ENCODE measurements at places on chromosomes 2 and 18.

DNA sequence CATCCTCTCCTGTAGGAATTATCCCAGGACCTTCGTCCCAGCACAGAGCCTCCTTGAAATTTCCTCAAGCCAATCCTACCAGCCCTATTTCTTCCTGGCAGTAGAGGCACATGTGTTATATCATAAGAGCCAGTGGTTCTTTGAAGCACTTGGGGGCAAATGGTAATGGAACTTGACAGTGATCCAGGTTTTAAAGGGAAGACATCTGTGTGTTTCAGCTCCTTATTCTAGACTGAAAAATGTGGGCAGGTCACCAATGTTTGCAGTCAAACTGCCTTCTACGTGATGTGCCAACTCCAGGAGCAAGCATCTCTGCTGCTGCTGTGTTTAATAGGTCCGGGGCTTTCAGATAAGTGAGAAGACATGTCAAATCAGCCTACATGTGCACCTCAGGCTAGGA lies 157.1 kb downstream of the GALNT14 start:
- no peak for DNase-seq

GRCh38 chr18:37640504-37640903 lies 74.9 kb upstream of the CELF4 start:
- no peak for DNase-seq

GRCh38 chr2:107589079-107589491 lies 237.6 kb upstream of the RGPD4 start:
- DNase-seq, result no peak

GRCh38 chr2:204329016-204329415 lies 216.3 kb upstream of the PARD3B start:
- DNase-seq, result no peak

GRCh38 chr18:52657043-52657805 lies 317.2 kb downstream of the DCC start:
- no peak for DNase-seq

DNA sequence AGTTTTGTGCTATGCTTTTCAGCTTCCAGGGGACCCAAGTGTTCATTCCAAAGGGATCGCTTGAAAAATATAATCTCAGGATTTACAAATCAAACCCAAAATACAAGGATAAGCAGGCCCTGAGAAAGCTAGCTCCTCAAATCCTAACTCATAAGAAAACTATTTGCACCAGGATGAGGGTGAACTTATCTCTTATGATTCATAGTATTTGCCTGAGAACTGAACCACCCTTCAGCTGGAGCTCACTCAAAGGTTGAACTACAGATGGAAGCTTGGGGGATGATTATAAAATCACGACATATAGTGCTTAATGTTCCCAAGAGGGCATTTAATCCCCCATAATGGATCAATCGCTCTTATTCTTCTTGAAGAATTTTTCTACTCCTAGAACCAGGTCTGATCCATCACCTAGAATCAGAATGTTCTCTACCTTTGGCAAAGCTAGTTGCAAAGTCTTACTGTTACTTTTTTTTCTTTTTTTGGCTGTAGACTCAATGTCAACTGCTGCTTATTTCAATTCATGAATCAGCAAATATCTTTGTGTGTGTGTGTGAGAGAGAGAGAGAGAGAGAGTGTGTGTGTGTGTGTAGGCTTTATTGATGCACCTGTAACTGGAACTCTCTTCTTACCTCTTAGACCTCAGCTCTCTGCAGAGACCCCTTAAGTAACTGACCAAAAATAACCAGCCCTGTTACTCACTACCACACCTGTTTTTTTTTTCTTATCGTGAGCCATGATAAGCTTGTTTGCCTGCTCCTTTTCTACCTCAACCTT lies 44.8 kb downstream of the ARL4C start:
- no peak for DNase-seq

DNA sequence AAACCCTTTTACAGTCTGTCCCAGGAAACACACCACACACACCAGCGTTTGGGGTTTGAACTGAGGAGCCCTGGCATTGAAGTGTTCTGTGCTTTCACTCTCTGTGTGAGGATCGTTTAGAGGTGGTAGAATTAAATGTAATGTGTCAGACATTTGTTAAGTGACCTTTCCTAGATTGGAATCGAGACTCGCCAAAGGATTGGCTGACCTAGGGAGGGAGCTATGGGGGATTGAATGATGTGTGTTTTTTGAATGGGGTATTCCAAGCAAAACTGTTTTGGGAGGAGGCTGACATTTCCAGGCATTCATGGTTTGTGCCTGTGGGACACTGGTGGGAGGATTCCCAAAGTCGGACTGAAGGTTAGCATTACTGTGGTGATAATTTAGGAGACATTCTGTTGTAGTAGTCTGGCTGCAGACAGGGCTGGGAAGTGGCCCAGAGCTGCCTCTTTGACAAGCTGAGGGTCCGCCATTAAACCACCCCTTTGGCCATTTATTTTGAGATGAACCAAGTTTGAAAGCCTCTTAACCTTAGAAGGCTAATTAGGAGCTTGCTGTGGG lies 1.7 kb downstream of the MYO1B start:
- no peak for DNase-seq

- DNase-seq, result peak; percentile 1
Observed at GRCh38 chr18:28855524-28855923, 678.6 kb upstream of the CDH2 start.

DNA sequence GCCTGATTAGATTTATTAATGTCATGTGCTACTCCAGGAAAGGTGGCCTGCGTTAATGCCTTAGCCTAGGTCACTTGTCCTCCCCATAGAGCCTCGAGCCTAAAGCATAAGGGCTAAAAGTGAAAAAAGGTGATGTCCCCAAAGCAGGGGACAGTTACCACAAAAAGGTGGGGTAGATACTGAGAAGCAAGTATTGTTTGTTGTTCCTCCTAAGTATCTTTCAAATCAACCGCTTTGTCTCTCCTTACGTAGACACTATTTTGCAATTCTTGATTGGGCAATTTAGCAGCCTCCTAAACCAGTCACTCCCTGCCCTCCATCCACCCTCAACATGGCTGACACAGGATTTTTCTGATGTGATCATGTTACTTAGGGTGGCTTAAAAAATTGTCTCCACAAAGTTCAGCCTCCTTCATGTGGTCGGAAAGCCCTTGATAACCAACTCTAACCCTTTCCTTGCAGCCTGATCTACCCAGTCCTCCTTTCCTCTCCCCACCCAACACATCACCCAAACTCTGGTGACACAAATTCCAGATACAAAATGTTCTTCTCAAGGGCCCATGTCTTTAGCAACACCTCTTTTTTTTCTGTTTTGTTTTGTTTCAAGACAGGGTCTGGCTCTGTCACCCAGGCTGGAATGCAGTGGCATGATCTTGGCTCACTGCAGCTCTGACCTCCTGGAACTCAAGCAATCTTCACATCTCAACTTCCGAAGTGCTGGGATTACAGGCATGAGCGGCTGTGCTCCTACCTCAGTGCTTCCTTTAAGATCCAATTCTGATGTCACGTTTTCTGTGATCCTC lies 6.9 kb downstream of the INHA start:
- DNase-seq, result no peak

DNA sequence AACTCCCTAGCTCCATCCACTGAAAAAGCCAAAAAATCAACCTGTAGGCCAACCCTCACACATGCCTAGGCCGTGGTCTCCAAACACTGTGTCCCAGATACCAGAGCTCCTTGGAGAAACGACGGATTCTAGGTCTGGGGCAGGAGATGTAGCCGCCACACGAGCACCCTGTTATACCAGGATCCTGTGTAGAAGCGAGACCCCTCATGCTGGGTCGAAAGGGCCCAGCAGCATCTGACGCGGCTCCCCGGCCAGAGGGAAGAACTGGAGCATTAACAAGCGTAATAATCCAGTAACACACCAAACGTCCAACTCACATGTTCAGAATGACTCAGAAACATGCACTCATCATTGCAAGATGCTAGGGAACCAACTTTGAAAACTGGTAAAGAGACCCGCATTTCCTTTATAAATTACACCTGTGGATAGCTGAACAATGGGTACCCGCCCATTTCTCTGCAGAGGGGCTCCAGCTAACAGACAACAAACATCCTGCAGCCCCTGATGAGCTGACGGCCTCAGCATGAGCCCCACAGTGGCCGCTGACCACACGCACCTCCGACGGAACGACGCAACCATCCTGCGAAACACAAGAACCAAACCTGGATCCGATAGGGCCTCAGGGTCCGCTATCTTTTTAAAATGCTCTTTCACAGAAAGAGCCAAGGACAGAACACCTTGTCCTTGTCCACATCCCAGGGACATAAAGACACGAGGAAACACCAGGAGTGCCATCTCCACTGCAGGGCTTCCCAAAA lies 14.2 kb downstream of the SLC66A2 start:
- DNase-seq, result no peak

DNA sequence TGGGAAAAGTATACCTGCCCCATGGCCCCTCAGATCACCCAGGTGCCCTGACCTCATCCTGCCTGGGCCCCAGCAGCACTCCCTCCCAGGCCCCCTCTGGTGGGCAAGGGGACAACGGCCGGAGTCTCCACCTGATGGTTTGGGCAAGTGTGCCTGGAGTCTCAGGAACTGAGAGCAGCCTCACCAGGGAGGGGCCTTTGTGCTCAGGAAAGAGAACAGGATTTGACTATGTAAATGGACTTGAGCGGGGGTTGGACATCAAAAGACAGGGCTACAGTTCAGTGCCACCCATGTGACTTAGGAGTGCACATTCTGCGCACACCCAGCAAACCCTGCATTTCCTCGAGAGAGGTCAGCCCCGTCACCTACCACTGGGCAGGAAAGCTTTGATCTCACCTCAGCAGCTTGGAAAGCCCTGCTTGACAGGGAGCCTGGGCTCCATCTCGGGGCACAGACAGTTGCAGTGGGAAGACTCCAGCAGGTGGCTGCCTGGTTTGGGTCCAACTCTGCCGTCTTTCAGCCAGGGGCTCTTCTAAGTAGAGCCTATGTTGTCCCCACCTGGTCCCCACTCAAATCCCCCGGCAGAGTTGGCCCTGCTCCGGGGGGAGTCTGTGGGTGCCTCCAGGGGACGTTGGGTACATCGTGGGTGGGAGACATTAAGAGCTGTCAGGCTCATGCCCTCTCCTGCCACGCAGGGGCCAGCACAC lies 3.3 kb downstream of the INPP5D start:
- DNase-seq, result no peak

- peak; percentile 69 for DNase-seq
Observed at GRCh38 chr2:177281400-177282180, 17.1 kb upstream of the NFE2L2 start.

- no peak for DNase-seq
Observed at GRCh38 chr18:195651-196050, 37.3 kb downstream of the USP14 start.

DNA sequence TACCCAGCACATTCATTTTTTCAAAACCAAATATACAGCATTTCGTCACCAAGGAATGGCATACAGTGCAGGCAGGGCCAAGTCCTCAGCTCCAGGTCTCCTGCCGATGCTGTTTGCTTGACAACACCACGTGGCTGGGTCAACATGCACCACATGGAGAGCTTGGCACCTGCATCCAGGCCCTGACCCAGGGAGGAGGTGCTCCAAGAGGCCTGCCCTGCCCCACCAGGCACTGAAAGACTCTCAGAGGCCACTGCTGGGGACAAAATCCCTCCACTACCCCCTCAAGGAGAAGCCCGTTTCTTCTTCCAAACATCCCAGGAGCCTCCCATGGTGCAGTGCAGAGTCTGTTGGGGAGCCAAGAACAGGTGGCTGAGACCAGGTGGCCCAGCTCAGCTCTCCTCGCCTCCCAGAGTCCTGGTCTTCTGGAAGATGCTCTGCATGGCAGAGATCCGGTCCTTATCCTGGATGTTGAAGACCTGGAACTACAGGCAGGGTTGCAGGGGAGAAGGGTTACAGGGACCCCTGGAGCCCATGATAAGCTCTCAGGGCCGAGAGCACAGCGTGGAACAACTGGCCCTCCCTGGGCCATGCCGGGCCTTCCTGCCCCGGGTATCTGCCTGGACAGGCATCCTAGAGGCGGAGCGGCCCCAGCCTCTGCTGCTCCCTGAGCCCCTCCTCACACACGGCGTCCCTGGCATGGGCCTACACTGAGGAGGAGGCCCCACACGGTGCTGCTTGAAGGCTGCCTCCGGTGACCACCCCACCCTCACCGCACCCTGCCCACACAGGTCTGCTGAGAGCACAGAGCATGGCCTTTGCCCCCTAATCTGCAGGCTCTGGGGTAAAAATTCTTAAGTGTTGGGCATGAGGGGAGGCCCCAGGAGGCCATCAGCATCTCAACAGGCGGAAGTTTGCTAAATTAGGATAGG lies 9.0 kb downstream of the MAB21L4 start:
- no peak for DNase-seq

- DNase-seq, result no peak
Observed at GRCh38 chr2:139864821-139865302, 1084.7 kb upstream of the NXPH2 start.

GRCh38 chr18:61464551-61465142 lies 131.4 kb downstream of the CDH20 start:
- no peak for DNase-seq

- DNase-seq, result peak; percentile 50
Observed at GRCh38 chr2:42971947-42972736, 179.8 kb upstream of the HAAO start.

DNA sequence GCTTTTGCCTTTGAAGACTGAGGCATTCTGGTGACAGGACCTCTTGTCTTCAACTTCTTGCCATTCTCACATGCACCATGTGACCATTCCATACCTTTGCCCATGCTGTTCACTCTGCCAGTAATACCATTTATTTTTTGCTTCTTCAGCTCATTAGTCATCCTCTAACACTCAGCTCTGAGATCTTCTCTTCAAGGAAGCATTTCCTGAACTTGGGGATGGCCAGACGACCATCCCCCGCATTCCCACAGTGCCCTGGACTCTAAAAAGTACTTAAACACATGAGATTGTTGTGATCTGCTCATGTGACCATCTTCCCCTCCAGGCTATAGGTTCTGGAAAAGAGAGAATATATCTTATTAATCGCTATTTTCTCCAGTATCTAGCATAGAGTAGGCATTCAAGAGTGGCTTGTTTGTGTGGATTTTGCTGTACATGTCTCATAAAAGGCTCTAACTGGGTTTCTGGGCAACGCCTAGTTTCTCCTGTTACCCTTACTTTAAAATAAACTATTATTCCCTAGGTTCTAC lies 33.9 kb downstream of the PAX3 start:
- DNase-seq, result no peak

DNA sequence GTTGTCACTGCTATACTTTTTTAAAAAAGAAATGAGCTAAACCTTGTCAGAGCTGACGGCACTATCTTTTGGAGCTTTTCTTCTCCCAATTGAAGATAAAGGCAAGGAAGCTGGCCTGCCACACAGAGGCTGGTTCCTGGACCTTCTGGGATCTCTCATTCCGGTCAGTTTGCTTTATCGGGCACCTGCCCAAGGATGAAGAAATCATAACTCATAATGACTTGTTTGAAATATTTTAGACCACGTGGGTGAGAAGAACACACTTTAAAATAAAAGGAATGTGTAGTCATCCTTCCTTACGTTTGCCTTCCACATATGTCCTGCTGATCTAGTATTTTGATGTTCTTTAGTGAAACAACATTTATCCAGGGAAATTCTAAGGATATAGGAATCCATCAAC lies 535.7 kb downstream of the DCC start:
- DNase-seq, result no peak

DNA sequence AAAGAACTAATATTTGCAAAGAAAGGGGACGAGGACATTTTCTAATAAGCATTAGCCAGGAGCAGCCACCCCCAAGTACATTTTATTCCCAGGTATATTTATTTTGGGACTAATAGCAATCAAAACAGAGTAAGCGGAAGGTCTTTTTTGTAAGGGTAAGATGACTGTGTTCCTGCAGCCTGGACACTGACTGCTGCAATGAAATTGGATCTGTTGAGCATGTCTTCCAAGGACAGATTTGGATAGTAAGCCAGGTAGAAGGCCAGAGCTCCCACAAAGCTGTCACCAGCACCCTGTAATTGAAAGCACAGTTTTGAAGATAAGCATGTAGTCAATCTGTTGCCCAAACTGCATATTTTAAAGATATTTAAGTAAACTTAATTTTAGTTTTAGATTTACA lies 10.0 kb downstream of the MRPL33 start:
- DNase-seq, result no peak

Measured in common myeloid progenitor, CD34-positive (primary cell).